ENCODE measurements at places on chromosomes 4 and X.

DNA sequence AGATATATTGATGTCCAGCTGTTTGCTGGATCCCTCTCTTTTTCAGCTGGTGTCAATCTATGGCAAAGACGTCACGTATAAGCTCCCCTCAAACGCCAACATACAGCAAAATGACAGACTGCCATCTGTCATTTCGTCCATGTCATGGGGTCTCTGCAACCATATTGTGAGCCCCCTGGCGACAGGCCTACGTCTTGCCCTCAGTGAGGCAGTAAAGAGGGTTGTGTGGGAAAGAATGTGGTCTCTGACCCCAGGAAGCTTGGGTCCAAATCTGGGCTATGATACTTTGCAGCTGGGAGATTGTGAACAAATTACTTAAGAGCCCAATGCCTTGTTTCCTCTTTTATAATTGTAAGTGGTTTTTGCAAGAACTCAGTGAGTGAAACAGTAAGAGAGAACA lies 7.4 kb downstream of the SUPT20HL2 start:
- DNase-seq: no peak

DNA sequence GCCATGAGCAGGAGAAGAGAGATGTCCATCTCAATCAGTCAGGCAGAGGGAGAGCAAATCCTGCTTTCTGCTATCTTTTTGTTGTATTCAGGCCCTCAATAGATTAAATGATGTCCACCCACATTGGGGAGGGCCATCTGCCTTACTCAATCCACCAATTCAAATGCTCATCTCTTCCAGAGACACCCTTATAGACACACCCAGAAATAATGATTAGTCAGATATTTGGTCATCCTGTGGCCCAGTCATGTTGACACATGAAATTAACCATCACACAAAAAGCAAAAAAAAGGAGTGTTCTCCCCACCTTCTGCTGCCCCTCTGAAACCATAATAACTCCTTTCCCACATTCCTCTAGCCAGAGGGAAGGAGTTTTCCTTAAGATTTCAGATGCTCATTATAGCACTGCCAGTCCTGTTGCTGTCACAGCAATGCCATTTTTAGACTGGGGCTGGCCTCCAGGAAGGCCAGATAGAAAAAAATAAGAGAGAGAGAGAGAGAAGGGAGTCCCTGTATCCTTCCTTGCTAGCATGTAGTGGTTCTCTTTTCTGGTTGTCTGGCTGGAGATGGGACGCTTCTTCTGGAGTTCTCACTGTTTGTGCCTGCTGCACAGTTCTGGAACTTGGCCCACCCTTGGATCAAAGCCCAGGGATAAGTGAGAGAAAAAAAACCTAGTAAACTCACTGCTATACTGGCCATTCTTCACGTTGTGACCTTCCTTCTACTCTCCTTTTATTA lies 177.7 kb downstream of the RBM46 start:
- no peak for DNase-seq

- DNase-seq: no peak
These were observed 62.5 kb downstream of the DCAF8L1 start for GRCh38 chrX:27918799-27919198.

- no peak for DNase-seq
These were observed 1.3 kb downstream of the PRR32 start for GRCh38 chrX:126820700-126821420.

Data from right renal cortex interstitium (tissue), 3 donors.